ENCODE measurements at places on chromosomes 2 and 18.

GRCh38 chr2:134021830-134022524, 231.9 kb upstream of the MGAT5 start:
- no peak for DNase-seq

- DNase-seq: no peak
Observed at GRCh38 chr18:4704781-4705180, 249.7 kb upstream of the DLGAP1 start.

GRCh38 chr2:9800975-9801726, 42.1 kb upstream of the TAF1B start:
- no peak for DNase-seq

GRCh38 chr2:9251154-9252001, 44.8 kb downstream of the ASAP2 start:
- no peak for DNase-seq

DNA sequence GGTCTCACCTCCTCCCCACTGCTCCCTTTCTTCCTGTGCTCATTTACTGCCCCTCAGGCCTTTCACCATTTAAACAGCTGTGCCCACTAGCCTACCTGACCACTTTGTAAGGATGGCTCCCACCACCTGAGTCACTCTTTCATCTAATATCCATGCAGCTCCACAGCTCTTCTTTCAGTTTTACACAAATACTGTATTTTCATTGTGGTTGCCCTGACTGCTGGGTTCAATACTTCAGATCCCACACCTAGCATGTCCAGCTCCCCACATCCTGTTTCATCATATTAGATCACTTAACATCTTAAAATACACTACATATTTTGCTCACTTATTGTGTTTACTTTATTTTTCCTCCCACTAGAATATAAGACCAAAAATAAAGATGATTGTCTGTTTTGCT, 1110.6 kb downstream of the TSN start:
- DNase-seq: no peak

DNA sequence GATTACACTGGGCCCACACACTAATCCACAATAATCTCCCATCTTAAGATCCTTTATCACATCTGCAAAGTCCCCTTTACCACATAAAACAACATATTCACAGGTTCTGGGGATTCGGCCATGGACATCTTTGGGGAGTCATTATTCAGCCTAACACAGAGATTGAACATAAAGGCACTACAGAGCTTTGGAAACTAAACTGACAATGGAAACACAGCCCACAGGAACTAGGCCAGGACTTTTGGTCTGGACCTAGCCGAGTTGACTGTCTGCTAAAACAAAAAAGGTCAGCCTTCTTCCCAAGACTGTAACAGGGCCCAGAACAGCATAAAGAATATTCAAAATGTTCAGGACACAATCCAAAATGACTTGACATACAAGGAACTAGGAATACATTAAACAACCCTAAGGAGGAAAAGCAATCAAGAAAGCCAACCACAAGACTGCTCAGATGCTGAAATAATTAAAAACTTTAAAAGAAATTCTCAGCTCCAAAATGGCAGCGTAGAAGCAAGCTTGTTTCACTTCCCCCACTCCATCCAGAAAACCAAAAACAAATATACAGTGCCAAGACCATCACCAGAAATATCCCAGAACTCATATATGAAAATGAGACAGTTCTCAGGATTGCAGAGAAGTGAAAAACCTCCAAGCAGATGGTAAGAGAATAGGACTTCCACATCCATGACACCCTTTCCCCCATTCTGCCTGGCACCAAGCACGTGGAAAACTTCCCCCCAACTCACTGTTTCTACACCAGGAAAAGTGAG, 207.8 kb downstream of the ATAD2B start:
- DNase-seq: no peak

- DNase-seq: no peak
Observed at GRCh38 chr2:151984424-151985083, 114.3 kb downstream of the CACNB4 start.

- DNase-seq: no peak
Observed at GRCh38 chr2:128727404-128727803, 408.7 kb upstream of the HS6ST1 start.

DNA sequence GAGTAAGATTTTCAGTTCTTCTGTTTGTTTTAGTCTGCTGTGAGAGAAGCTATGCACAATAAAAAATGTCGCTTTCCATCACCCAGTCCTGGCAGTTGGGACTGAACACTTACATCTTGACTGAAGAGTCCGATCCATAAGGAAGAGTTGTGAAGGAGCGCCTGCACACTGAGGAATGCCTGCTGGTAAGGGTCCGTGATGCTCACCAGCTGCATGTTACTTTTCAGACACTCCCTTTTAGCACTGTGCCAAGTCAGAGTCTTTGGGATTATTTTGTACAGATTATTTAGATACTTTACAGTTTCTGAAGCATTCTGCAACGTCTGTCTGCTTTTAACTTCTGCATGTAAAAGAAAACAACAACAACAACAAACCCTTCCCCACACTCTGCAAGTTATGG, 42.6 kb upstream of the CD302 start:
- DNase-seq: no peak

DNA sequence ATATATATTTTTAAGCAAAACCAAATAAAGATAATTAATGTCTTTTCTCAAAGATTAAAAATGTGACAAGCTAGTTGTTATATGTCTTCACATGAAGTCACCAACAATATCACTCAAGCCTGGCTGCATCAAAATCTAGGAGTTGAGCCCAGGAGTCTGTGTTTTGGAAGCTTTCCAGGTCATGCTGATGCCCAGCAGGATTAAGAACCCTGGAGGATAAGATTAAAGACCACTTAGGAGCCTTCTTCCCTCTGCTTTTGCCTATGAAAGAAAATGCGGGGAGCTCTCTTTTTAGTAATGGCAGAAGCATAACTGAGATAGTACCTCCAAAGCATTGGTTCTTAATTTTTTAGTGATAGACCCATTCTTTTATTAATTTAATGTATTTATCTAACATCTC, 157.4 kb downstream of the ASXL3 start:
- no peak for DNase-seq

DNA sequence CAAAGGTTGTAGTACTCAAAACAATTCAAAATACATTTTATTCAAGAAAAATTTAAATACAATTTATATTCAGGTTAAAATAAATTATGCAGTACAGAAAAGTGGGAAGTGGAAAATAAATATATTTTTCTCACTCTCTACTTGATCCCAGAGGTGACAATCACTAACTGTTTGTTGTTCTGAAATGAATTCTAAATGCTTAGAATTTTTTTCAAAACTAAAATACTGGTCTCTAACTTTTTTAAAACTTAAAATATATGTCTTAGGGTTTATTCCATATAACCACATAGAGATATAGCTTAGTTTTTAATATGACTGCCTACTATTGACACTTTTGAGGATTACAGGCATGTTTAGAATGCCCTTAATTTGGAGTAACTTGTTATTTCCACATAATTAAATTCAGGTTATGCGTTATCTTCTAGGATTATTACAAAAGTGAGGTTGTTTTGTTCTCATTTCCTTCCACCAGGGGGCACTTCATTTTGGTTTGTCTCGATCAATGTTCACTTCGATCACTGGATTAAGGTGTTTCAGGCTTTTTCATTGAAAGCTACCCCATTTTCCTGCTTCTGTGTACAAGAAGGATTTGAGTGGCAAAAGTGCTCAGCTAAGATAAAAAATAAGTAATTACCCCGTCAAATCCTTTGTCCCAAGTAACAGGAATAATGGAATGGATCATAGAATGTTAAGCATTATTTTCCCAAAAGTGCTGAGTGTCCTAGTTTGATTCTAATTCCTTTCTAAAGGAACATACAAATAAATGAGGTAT, 27.1 kb upstream of the TFPI start:
- DNase-seq: peak; percentile 6

DNA sequence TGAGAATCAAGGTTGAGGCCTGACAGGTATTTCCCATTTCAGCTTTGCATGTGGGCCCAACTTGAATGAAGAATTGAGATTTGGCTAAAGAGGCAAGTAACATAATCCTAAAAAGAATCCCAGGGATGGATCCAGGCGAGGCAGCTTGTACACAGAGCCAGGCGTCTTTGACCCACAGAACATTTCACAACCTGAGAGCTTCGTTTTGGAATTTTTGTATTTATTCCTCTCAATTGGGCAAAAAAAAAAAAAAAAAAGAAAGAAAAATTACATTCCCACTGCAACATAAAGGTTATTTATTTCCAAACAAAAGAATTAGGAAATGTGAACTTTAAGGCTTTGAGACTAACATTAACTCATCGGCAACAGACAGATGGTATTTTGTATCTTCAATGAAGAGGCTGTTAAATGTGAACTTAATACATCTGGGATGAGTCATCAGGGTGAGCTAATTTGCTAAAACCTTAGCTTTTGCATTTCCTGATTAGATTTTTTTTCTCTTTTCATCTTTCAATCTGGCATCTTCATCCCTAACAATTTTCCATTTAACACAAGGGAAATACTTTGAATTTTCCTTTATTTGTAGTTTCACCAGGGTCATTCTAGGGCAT, 478.5 kb upstream of the TNP1 start:
- no peak for DNase-seq

GRCh38 chr18:6280211-6280743, 134.4 kb downstream of the L3MBTL4 start:
- no peak for DNase-seq

DNA sequence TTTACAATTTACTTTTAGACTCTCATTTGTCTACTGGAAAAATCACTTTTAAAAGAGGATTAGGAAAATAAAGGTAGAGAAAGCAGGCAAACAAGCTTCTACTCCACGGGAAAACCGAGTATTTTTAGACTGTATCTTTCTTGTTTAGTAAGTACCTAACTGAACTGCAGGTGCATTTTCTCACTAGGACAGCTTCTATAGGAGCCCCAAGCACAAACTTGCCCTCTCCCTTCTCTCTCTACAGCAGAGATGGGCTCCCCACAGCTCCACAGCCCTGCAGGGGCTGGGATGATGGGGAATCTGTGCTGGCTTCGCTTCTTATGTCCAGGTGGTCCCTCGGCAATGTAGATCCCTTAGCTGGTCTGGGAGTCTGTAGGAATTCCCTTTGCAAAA, 16.2 kb downstream of the PSTPIP2 start:
- DNase-seq: no peak

DNA sequence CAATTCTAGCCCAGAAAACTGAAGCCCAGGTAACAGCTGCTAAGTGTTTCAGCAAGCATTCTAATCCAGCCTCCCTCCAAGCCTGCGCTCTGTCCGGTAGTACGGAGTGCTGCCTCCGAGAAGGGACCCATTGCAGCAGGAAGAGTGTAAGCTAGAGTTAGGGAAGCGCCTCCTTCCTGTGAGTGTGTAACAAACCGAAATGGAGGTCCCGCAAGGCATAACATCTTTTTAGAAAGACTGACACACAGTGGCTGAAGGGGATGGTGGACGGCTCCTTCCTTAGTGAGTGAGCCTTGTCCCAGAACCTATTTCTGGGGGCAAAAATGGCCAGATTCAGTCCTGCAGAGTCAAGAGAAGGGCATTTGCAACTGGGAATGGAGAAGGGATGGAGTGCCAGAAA, 12.2 kb downstream of the PKDCC start:
- DNase-seq: no peak

DNA sequence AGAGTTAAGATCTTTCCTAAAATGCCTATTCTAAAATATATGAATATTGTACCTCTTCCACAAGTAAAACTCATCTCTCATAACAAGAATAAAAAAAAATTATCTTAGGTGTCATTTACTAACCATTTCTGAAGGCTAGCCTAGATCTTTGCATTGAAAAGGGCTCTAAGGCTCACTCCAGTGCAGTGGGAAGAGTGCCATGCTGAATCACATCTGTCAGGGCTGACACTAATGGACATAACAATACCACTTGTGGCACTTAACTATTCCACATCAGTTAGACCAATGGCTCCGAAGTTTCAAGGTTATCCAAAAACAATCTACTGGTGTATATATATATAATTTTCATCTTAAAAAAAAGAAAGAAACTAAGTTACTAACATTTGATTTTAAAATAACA, 130.2 kb downstream of the EXOC6B start:
- no peak for DNase-seq

DNA sequence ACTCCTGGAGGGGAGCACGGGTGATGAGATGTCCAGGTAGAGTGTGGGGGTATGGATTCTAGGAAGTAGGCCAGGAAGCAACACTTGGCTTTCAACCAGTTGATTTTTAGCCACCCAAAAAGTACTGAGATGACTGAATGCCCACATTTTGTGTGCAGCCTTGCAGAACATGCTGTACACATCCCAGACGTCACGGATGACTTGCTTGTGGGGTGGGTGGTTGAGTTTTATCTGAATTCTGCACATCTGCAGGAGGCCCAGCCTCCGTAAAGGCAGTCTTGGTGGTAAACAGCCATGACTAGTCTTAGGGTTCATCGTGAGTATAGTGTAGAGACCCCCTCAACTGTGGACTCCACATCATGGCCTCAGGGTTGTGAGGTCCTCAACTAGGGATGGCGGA, 53.3 kb upstream of the CCDC195 start:
- no peak for DNase-seq

GRCh38 chr2:66198873-66199272, 236.1 kb upstream of the MEIS1 start:
- no peak for DNase-seq

GRCh38 chr18:68667121-68667520, 47.8 kb downstream of the TMX3 start:
- no peak for DNase-seq

- DNase-seq: no peak
Observed at GRCh38 chr2:151325581-151326095, 31.8 kb upstream of the TNFAIP6 start.

- DNase-seq: no peak
Observed at GRCh38 chr2:22880161-22880560, 504.8 kb upstream of the KLHL29 start.

- DNase-seq: no peak
Observed at GRCh38 chr2:107412981-107413380, 413.7 kb upstream of the RGPD4 start.

GRCh38 chr2:127640082-127641072, 5.6 kb upstream of the GPR17 start:
- DNase-seq: peak; percentile 20

DNA sequence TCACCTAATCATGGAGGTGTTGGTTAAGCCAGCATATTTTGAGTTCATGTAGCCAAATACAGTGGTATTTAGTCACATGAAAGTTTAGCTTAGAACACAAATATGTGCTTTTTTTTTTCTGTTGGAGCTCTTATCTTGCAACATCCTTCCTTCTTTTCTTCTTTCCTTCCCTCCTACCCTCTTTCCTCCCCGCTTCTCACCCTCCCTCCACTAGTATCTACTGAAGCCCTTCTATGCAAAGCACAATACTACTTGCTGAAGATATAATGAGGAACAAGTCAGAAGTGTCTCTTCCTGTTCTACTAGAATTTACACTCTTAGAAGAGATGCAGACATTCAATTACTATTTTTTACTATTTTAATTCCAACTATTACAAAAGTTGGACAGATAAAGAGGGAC, 105.0 kb upstream of the ITGA4 start:
- DNase-seq: no peak

DNA sequence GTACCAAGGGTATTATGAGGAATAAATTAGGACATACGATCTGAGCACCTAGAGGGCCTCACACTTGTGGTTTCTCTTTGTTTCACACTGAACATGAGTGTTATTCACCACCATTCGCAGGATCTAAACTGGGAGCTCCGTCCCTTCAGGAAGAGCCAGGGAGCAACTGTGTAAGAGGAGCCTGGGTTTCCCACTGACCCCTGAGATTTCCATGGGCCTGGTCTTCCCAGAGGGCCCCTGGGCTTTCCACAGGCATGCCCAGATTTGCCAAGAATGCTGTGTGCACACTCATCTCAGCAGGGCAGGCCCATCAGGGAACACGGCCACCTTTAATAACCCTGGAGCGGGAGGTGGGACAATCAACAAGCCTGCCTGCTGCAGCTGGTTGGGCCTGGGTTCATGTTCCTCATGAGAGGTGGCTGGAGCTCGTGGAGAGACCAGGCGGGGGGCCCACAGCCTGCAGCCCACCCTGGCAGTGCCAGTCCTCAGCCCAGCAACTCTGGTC, 416.8 kb upstream of the MYT1L start:
- no peak for DNase-seq

Measured in stimulated activated CD4-positive, alpha-beta T cell treated with anti-CD3 and anti-CD28 coated beads, Interleukin-15, amount 100 ng/mL, for 48 hours (primary cell).